T-cell (primary cell): ENCODE measurements at places on chromosomes 11 and 22.

- DNase-seq, result no peak
- H3K4me3 ChIP-seq, result peak overlapping the region; percentile 10
- H3K36me3 ChIP-seq, result peaks cover 5% of the 10 kb centered on the region
- no peaks in the 10 kb centered on the region for H3K27me3 ChIP-seq
These were observed 1336.4 kb downstream of the TBC1D22A start for GRCh38 chr22:48098921-48099245.

DNA sequence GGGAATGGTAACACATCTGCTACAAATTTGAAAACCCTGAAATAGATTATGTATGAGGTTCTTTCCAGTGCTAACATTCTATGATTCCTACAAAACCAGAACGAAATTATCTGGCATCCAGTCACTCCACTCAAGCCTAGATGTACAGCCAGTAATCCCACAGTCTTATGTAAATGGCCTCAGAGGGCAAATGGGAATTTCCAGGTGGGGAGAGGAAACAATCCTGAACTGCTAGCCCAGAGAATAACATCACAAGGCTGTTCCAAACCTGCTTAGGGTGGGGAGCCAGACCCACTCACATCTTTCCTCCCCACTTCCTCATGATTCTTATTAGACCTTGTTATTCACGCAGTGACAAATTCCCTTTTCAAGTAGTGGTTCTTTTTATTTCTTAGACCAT, 3.5 kb downstream of the FIBIN start:
- H3K4me1 ChIP-seq, result no peaks in the 10 kb centered on the region
- no peak overlapping the region for H3K27ac ChIP-seq
- no peaks in the 10 kb centered on the region for H3K36me3 ChIP-seq
- peaks cover 6% of the 10 kb centered on the region for H3K27me3 ChIP-seq

GRCh38 chr11:9214765-9215164, 50.4 kb downstream of the DENND5A start:
- no peak overlapping the region for H3K4me3 ChIP-seq
- H3K27ac ChIP-seq, result no peak overlapping the region
- DNase-seq, result no peak
- no peaks in the 10 kb centered on the region for H3K36me3 ChIP-seq
- peaks cover 2% of the 10 kb centered on the region for H3K4me1 ChIP-seq

- H3K27me3 ChIP-seq, result no peaks in the 10 kb centered on the region
- H3K36me3 ChIP-seq, result peaks cover 22% of the 10 kb centered on the region
- no peaks in the 10 kb centered on the region for H3K4me1 ChIP-seq
- H3K4me3 ChIP-seq, result no peak overlapping the region
- DNase-seq, result no peak
These were observed 1.6 kb downstream of the TMEM132A start for GRCh38 chr11:60925868-60926267.

GRCh38 chr22:34115722-34116121, 195.4 kb upstream of the LARGE1 start:
- H3K36me3 ChIP-seq, result no peaks in the 10 kb centered on the region
- H3K27ac ChIP-seq, result no peak overlapping the region
- H3K4me3 ChIP-seq, result no peak overlapping the region
- no peak for DNase-seq
- no peaks in the 10 kb centered on the region for H3K27me3 ChIP-seq

GRCh38 chr11:121564948-121565684, 112.3 kb upstream of the SORL1-AS1 start:
- H3K27me3 ChIP-seq, result no peaks in the 10 kb centered on the region
- no peaks in the 10 kb centered on the region for H3K36me3 ChIP-seq
- H3K4me1 ChIP-seq, result no peaks in the 10 kb centered on the region

GRCh38 chr22:22025320-22026156, 43.0 kb upstream of the TOP3B start:
- H3K36me3 ChIP-seq, result no peaks in the 10 kb centered on the region
- H3K27me3 ChIP-seq, result no peaks in the 10 kb centered on the region
- no peak overlapping the region for H3K27ac ChIP-seq

DNA sequence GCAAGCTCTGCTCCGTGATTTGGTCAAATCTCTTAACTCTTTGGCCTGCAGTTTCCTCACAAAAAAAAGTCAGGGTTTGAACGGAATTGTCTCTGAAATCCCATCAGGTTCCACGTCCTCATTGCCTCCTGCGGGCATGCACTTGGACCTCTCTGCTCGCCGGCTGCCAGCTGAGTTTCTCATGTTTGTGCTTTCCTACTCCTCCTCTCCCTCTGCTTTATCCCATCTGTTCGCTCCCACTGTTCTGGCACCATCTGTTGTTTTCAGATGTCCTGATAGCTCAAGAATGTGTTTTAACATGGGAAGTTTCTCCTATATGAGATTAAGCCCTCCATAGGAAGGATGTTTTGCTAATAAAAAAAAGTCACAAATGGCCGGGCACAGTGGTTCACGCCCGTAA, 49.4 kb upstream of the ARHGAP42 start:
- H3K36me3 ChIP-seq, result no peaks in the 10 kb centered on the region
- H3K4me1 ChIP-seq, result no peaks in the 10 kb centered on the region
- H3K27ac ChIP-seq, result no peak overlapping the region
- H3K27me3 ChIP-seq, result no peaks in the 10 kb centered on the region
- DNase-seq, result no peak

- no peak for DNase-seq
- H3K4me1 ChIP-seq, result no peaks in the 10 kb centered on the region
- H3K36me3 ChIP-seq, result no peaks in the 10 kb centered on the region
- H3K27ac ChIP-seq, result no peak overlapping the region
- H3K27me3 ChIP-seq, result peaks cover 37% of the 10 kb centered on the region
These were observed 316.4 kb downstream of the NTM start for GRCh38 chr11:131686836-131687235.

- no peak overlapping the region for H3K27ac ChIP-seq
- no peak overlapping the region for H3K4me3 ChIP-seq
- no peaks in the 10 kb centered on the region for H3K36me3 ChIP-seq
- H3K27me3 ChIP-seq, result no peaks in the 10 kb centered on the region
- H3K4me1 ChIP-seq, result no peaks in the 10 kb centered on the region
- DNase-seq, result no peak
These were observed 7.5 kb downstream of the THY1 start for GRCh38 chr11:119415517-119415916.

- no peak overlapping the region for H3K27ac ChIP-seq
- no peak for DNase-seq
- H3K4me1 ChIP-seq, result no peaks in the 10 kb centered on the region
- H3K4me3 ChIP-seq, result no peak overlapping the region
These were observed 213.8 kb downstream of the TMEM135 start for GRCh38 chr11:87251560-87251959.

DNA sequence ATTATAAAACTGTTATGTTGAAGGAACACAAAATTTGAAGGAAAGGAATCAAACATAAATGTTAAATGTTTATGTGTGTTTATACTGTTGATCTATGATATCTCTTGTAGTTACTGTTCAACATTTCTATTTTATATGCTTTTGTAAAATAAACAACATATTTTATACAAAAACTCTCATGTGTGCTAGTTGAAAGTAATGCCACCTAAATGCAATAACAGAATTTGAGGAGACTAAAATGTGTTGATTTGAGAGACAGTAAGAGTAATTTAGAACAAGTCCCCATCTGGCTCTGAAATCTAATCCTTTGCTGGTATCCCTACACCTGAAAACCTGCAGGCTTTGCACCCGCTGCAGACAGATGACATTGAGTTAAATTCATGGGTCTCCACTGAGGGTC, 95.7 kb upstream of the TOP3B start:
- no peaks in the 10 kb centered on the region for H3K36me3 ChIP-seq
- no peaks in the 10 kb centered on the region for H3K4me1 ChIP-seq
- H3K27ac ChIP-seq, result no peak overlapping the region
- H3K27me3 ChIP-seq, result peaks cover 2% of the 10 kb centered on the region
- no peak for DNase-seq
- no peak overlapping the region for H3K4me3 ChIP-seq

- no peaks in the 10 kb centered on the region for H3K36me3 ChIP-seq
- H3K27me3 ChIP-seq, result no peaks in the 10 kb centered on the region
- no peak overlapping the region for H3K27ac ChIP-seq
These were observed 116.0 kb upstream of the DDI1 start for GRCh38 chr11:103920449-103920848.

DNA sequence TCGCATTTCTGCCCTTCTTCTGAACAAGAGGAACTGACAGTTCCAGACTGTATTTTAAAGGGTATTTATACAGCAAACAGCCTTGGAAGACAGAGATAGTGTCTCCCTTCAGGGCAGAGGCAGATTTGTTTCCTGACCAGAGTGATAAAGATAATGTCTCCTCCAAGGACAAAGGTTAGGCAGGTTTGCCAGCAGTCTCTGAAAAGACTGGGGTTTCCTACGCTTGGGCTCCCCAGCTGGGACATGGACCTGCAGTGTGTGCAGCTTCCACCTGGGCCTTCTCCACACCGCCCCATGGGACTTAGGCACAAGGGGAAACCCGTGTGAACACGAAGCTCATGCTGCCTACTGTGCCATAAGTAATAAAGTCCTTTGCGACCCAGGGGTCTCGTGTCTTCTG, 42.1 kb downstream of the RPL27A start:
- H3K4me1 ChIP-seq, result no peaks in the 10 kb centered on the region
- peaks cover 14% of the 10 kb centered on the region for H3K27me3 ChIP-seq

- H3K27ac ChIP-seq, result peak overlapping the region; percentile 51
- H3K36me3 ChIP-seq, result no peaks in the 10 kb centered on the region
- H3K4me1 ChIP-seq, result peaks cover 40% of the 10 kb centered on the region
- no peaks in the 10 kb centered on the region for H3K27me3 ChIP-seq
These were observed 18.1 kb downstream of the MRGPRD start for GRCh38 chr11:68962527-68963250.

GRCh38 chr11:134837887-134838232, 425.8 kb upstream of the B3GAT1 start:
- no peaks in the 10 kb centered on the region for H3K27me3 ChIP-seq
- DNase-seq, result no peak
- H3K27ac ChIP-seq, result no peak overlapping the region
- no peak overlapping the region for H3K4me3 ChIP-seq
- H3K36me3 ChIP-seq, result no peaks in the 10 kb centered on the region
- no peaks in the 10 kb centered on the region for H3K4me1 ChIP-seq
